ENCODE measurements at places on chromosomes 7 and 10.
A peak's percentile ranks its signal among the peaks of the same experiment; 100 is the strongest.

- no peak for DNase-seq
Measured at GRCh38 chr10:112926906-112927688, 22.9 kb upstream of the TCF7L2 start.

GRCh38 chr7:99024066-99024465 lies 119.8 kb downstream of the SMURF1 start:
- no peak for DNase-seq

DNA sequence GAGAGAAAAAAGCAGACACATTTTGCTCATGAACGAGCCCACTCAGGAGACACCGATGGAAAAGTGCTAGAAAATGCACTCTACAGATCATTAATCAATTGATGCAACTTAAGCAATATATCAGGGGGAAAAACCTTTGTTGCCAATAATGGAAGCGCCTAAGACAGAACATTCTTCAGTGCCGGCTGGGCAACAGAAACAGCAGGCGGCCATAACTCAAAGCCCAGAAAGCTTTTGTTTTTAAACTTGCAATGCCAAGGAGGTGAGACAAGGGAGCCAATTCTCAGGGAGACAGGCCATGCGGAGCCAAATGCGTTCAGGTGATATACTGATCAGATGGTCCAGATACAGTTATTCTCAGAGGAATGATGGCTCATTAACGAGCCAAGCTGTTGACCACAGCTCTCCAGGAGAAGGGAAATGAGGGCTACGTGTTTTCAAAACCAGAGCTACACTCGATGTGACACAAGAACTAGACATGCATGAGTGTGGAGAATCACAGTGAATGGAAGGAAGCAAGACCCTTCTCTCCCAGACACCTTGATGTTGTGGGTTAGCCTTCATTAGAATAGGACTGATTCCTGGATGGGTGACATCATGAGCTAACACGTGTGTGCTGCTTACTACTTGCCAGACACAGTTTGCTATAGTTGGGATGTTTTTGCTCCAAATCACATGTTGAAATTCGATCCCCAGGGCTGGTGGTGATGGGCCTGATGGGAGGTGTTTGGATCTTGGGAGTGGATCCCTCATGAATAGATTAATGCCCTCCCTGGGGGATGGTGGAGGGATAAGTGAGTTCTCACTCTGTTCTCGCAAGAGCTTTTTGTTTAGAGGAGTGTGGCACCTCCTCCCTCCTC lies 79.1 kb upstream of the KCNMA1 start:
- no peak for DNase-seq

- DNase-seq = no peak
Measured at GRCh38 chr10:102613286-102613685, 31.0 kb upstream of the TRIM8 start.

GRCh38 chr10:80447436-80448190 lies 6.5 kb upstream of the TSPAN14 start:
- peak; percentile 23 for DNase-seq

GRCh38 chr7:150989456-150989855 lies 1.4 kb upstream of the NOS3 start:
- DNase-seq = peak; percentile 44

GRCh38 chr7:141361960-141362359 lies 189.2 kb upstream of the AGK start:
- DNase-seq = no peak

DNA sequence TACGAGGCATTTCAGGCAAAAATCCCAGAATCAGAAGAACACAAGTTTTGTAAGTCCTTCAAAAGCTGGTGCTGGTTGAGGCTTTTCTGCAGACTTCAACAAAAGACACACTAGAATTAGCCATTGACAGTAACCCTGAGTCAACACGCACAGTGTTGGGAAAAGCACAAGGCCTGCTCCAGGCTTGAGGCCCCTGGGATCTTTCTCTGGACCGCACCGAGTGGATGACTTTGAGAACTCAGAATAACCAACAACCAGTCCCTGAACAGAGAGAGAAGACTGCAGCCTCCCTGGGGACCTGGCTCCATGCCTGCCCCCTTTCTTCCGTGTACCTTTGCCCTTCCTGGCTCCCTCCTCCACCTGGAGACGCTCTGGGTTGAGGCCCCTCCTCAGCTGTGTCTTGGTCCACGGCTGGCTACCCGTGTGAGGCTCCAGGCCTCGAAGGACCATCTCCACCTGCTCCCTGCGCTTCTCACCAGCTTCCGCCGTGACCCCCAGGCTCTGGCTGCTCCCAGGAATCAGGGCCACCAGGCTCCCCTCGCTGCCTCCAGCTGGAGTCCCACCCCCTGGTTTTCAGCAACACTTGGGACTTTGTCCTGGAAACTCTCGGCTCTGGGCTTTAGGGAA lies 28.4 kb downstream of the DIP2C start:
- DNase-seq = no peak

- no peak for DNase-seq
Measured at GRCh38 chr7:11026452-11027359, 53.0 kb downstream of the PHF14 start.

- DNase-seq = no peak
Measured at GRCh38 chr7:151140826-151141225, 26.7 kb downstream of the GBX1 start.

Data from suppressor macrophage treated with lipopolysaccharide for 4 hours (primary cell).